GM20000 (cell line): ENCODE measurements at places on chromosomes 11 and 22.

- DNase-seq = no peak
Measured at GRCh38 chr11:122755409-122755808, 82.9 kb upstream of the CRTAM start.

GRCh38 chr22:40746428-40747220 lies 67.3 kb downstream of the MCHR1 start:
- DNase-seq = no peak

GRCh38 chr11:75734491-75735180 lies 17.0 kb downstream of the MOGAT2 start:
- no peak for DNase-seq

- DNase-seq = no peak
Measured at GRCh38 chr11:83249445-83249844, 36.7 kb downstream of the CCDC90B start.

GRCh38 chr22:37019309-37020191 lies at the start of the genes MPST and TST:
Gene MPST (plus strand): TSS chr22:37019742. CDS start chr22:37019837, 95 bp downstream.
Gene TST (minus strand): TSS chr22:37019447. CDS start chr22:37018732, 715 bp downstream.
- peak; percentile 95 for DNase-seq

DNA sequence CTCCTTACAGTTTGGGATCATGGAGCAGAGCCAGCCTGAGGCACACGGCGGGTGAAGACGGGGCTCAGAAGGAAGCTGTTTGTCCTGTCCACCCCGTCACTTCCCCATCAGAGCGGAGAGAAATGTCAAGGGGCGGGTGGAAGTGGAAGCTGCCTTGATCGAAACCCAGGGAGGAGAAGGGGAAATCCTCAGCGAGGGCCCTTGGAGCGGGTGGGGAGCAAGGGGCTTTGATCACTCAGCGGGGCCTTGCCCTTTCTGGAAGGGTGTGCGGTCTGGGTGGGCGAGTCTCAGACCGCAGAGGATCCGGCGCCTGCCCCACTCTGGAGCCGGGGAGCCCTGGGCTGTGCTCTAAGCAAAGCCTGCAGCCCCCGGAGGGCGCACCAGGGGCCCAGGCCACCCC lies 320.4 kb downstream of the NTM start:
- DNase-seq = no peak

GRCh38 chr11:134701564-134702165 lies 289.6 kb upstream of the B3GAT1 start:
- DNase-seq = no peak

GRCh38 chr11:100695911-100696310 lies 8.8 kb downstream of the ARHGAP42 start:
- no peak for DNase-seq

DNA sequence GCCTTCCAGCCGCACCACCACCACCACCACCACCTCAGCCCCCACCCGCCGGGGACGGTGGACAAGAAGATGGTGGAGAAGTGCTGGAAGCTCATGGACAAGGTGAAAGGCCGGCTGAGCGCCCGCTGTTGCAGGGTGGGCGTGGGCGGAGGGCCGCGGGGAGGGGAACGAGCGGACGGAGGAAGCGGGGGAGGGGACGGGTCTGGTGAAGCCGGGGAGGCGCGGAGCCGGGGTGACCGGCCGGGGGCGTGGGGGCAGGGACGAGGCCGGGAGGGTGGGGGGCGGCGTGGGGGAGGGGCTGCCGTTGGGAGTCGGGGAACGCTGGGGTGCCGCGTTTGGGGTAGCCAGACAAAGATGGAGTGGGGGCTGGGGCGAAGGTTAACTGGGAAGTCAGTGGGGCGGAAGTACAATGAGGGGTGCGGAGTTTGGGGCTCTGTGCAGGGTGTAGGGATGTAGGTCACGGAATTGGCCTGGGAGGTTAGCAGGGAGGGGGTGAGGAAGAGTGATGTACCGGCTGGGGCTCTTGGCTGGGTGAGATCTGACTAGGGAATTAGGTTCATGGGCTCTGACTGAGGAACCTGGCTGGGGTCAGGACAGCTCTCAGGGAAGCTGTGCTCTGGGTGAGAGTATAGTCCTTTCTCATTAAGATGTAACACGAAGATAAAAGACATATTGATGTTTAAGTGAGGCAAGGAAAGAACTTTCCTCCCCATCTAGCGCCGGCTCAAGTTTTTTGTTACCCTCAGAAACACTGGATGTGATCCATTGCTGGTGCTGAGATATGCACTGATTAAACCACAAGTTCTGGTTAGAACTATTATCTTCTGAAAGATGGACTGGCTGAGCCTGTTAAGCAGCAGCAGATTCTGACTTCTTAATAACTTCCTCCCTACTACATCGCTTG lies 624 bp downstream of the CBL start:
- DNase-seq = peak; percentile 86

DNA sequence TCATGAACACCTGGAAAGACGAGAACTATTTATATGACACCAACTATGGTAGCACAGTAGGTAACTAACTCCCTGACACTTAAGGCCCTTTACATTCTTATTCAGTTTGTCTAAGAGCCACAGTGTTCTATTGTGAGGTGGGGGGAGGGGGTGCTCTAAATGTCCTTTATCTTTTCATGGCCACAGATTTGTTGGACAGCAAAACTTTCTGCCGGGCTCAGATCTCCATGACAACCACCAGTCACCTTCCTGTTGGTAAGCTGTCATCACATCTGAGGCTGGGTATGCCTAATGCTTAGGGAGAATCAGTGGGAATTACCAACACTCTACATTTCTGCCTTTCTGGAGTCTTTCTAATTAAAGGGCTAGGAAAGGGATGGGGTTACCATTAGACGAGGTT lies 30.7 kb downstream of the EHF start:
- no peak for DNase-seq

- DNase-seq = no peak
Measured at GRCh38 chr11:92675303-92675702, 294.1 kb upstream of the MTNR1B start.

- peak; percentile 85 for DNase-seq
Measured at GRCh38 chr11:125072218-125072960, 9.3 kb downstream of the SLC37A2 start.

- peak; percentile 64 for DNase-seq
Measured at GRCh38 chr22:31615940-31616314, 46.1 kb downstream of the PISD start.

GRCh38 chr11:75780888-75781287 lies 12.3 kb downstream of the DGAT2 start:
- no peak for DNase-seq

DNA sequence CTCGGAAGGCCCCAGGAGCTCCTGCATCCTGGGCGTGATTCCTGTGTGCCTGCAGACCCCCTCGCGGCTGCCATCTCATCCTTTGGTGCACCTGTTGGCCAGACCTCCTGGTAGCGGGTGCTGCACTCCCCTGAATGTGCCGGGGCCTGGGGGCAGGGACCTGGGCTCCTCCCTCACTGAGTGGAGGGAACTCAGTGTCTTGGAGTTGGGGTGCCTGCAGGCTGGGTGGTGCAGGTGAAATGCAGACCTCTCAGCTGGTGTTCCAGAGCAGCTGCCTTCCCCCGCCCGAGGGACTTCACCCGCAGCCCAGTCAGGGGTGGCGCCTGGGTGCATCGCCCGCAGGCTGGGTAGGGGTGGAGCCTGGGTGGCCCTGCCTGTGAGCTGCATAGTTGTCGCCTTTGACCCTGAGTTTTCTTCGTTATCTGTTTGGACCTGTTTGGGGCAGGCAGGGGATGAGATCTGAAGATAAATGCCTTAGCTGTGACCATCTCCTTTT lies 31.4 kb downstream of the LRP5 start:
- DNase-seq = no peak

DNA sequence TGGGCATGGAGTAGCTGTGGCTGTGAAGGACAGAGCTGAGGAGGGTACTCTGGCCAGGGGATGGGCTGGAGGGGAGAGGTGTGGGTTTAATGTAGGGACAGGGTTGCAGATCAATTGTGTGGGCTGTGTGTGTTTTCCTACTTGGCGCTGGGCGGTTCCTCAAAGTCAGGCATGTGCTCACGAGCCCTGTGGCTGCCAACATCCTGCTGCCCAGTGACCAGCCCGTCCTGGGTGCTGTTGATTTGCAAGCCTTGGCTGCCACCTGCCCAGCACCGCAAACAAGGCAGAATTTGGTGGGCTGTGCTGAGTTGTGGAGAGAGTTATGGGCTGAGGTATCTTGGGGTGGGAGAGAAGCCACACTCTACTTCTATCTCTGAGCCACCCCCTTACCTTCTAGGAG lies 69.2 kb downstream of the SCN3B start:
- DNase-seq = no peak

GRCh38 chr11:122572592-122572991 lies 82.9 kb upstream of the UBASH3B start:
- DNase-seq = no peak

DNA sequence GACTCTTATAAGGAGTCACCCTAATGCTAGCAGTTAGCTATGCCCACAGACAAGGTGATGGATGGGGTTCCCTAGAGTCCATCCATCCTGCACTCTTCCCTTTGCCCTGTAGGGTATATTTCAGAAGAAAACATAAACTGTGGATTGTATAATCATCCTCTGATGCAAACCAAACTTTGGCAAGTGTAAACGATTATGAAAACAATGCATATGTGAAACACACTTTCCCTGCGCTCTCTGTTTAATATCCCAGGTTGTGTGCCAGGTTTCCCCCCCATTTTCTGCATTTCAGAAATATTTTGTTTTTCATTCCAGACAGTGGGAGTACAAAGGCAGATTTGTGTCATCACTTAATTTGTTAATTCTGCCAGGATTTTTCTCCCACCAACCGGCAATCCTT lies 110.0 kb downstream of the LDLRAD3 start:
- no peak for DNase-seq

DNA sequence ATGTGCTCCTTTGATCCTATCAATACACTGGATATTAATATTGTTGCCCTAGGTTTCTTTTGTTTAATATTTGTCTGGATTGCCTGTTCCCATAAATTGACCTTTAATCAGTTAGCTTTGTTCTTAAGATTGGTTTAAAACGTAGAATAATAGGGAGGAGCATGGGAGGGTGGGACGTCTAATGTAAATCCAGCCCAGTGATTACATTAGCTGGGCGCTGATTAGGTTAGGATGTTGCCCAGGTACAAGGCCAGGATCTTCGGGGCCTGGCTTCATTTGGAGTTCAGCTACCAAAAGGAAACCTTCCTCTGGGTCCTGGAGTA lies at the start of gene SRSF8:
Gene SRSF8 (plus strand): TSS at position 204 of the 323 bp plus-strand sequence. CDS start 308 bp downstream, outside the sequence.
- peak; percentile 28 for DNase-seq

GRCh38 chr11:19849947-19850593 lies 137.4 kb downstream of the NAV2 start:
- no peak for DNase-seq

GRCh38 chr11:123233280-123233974 lies 38.4 kb upstream of the CLMP start:
- DNase-seq = peak; percentile 58

GRCh38 chr11:68756171-68756766 lies 4.9 kb upstream of the TESMIN start:
- no peak for DNase-seq

DNA sequence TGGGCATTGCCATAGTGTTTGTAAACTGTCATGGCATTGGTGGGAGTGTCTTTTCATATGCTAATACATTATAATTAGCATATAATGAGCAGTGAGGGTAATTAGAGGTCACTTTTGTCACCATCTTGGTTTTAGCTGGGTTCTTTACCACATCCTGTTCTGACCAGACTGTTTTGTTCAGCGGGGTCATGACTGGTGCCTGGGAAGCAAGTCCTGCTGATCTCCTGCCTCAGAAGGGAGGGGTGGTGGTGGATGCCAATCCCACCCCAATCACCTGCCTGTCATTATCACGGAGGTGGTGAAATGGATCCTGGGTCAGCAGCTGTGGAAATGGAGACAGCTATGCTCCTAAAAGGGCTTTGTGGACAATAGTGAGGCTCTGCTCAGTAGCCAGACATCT lies 31.2 kb downstream of the IL18 start:
- DNase-seq = no peak
